ENCODE measurements at places on chromosomes 4 and X.

DNA sequence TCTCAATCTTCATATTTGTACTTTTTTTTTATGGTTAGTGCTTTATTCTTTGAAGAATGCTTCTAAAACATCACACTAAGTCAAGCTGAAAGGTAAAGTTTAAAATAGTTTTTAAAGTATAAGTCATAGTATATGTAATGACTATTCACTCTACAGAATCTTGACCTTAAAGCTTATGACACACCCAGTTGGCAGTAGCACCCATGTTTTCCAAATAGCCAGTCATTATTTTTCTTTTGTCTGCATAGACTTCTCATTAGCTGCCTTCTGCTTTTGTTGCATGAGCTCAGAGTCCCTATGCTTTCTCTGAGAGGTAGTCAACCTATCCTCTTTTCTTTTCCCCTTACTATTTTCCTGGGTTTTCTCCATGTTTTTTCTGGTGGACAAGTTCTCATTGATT is 231.5 kb downstream of the PCDH18 start:
- DNase-seq, result no peak

DNA sequence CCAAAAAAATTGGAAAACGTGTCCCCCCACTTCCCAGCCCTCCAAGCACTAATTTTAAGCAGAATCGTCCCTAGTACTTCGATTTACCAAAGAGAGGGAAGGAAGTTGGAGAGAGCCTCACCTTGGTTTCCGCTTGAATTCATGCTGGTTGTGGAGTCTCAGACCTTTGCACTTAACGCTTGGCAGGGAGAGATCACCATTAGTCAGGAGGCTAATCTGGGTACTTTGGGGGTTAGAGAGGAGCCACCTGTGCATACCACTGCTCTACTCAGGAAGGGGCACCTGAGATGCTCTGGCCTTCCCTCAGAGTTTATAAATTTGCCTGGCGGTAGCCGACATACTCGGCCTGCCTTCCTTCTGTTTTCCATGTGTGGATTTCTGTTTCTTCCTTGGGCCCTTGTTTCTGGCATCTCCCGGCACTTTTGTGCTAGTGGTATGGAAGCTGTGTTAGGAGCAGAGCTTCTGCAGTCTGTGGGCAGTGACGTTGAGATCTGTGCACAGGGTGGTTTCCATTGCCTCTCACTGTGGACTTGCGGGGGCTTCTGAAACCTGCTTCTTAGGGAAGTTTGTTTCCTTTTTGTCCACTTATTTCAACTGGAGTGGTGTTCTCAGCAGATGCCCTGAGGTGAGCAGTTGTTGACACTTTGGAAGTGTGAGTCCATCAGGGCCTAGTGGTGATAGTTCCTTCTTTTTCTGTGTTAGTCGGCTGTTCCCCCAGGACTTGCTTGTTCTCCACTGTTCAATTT is 104.2 kb downstream of the TMEM131L start:
- DNase-seq, result no peak

DNA sequence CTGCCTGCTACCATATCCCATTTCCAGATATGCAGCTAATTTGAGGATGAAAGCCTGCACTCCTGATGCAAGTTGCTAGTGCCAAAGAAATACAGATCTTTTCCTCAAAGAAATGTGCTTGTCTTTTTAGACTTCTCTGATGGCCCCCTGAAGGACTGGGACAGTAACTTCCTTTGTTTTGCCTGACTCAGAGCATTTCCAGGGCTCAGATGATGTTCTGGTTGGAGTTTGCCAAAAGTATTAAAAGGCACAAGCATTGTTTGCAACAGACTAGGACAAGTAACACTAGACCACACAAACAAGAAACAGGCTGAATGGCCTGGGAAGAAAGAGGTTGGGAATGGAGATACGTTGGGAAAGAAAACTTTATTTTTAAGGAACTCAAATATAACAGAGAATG is 175.2 kb downstream of the IL13RA2 start:
- DNase-seq, result no peak

GRCh38 chr4:7171191-7171900 is 21.0 kb upstream of the SORCS2 start:
- DNase-seq, result no peak

GRCh38 chr4:55396308-55397125 is 760 bp downstream of the TMEM165 start:
- DNase-seq, result no peak

GRCh38 chr4:39609454-39609931 is 29.2 kb downstream of the SMIM14 start:
- no peak for DNase-seq

DNA sequence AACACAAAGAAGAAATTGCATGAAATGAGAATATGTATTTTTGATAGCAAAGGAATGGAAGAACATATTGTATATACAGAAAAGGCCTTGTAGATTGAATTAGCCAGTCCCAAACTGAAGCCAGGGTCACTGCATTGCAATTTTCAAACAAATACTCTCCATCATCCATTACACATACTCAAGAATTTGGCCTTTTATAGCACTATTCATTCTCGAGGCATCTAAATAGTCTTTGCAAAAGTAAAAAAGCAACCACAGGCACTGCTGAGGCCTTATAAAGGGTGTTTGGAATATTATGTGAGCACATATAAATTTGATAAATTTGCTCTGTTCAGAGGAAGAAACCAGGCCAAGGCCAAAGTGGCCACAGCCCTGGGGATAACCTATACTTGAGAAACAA is 123.0 kb downstream of the ZNF827 start:
- no peak for DNase-seq

DNA sequence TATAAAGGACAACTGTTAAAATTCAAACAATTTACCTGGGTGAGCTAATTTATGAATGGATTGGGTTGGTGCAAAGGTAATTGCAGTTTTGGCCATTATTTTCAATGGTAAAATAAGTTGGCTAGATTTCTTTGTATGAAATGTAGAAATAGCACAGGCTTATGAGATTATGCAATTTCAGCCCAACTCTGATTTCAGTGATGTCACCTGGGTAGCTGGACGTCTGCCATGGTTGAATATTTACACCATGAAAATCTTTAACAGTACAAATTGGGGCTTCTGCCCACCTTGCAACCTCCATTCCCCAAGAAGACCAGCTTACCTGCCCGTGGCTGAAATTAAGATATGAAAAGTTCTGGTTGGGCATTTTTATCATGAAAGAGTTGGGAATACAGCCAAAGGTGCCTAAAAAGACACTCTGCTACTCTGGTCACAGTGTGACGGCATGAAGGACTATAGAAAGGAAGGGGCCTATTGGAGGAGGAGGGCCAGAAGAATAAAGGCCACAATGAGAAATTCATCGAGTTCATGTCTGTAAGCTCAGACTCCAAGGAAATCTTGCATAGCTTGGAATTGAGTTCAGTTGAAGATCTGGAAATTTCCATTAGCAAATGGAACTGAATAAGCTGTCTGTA is 29.7 kb downstream of the EGF start:
- DNase-seq, result no peak

DNA sequence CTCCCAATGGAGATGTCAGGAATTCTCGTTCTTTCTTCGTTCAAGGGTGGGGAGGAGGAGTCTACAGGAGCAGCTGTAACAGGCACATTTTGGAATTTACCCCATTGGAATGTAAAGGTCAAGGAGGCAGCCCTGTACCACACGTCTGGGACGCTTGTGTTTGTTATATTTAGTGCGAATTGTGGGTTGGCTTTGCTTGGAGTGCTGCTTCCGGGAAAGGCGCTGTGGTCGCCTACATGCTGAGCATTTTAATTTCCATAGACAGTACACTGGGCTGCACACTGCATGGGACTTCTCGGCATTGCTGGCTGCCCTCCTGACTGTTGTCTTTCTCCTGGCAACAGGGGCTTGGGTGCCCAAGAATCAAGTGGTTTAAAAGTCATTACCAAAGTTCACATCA is 12.8 kb downstream of the GYG2 start:
- DNase-seq, result no peak

- no peak for DNase-seq
These were observed 98.1 kb downstream of the VSIG4 start for GRCh38 chrX:65941775-65942174.

GRCh38 chr4:140884431-140885058 is 128.4 kb upstream of the TBC1D9 start:
- peak; percentile 1 for DNase-seq

- DNase-seq, result no peak
These were observed 39.9 kb downstream of the FAM149A start for GRCh38 chr4:186144198-186144945.

GRCh38 chrX:1679238-1679637 is 64.4 kb downstream of the ASMT start:
- DNase-seq, result no peak

GRCh38 chr4:84279678-84280077 is 219.4 kb downstream of the NKX6-1 start:
- DNase-seq, result no peak

- no peak for DNase-seq
These were observed 171.8 kb downstream of the HNRNPD start for GRCh38 chr4:82201805-82202641.

DNA sequence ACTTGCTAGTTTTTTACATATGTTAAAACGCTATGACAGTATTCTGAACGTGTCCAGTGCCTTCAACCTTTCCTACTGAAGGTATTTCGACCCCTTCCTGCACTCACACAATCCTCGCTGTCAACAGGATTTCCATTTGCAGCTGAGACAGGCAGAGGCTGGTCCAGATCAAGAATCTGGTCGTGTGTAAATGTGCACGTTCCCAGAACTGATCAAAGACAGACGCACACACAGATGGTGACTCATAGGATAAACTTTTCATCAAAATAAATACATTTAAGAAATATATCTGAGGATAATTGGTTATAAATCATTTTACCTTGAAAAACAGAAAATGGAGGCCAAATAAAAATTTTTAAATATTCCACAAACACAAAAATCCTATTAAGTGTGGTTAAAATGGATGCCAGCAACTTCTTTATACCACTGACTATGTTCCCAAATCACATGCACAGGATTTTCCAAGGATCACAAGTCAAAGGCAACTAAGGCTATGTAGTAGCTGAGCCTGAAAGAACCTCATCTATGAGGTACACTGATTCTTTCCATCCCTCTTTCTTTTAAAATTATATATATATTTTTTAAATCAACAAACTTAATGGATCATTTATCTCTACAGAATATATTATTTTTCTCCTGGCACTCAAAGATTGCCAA is 85.9 kb downstream of the RNF150 start:
- no peak for DNase-seq

- DNase-seq, result no peak
These were observed 82.5 kb downstream of the TIGD2 start for GRCh38 chr4:89193843-89194242.

- DNase-seq, result no peak
These were observed 544.9 kb downstream of the ANKRD50 start for GRCh38 chr4:124167602-124168001.

GRCh38 chr4:174005422-174005821 is 278.0 kb downstream of the FBXO8 start:
- DNase-seq, result no peak

DNA sequence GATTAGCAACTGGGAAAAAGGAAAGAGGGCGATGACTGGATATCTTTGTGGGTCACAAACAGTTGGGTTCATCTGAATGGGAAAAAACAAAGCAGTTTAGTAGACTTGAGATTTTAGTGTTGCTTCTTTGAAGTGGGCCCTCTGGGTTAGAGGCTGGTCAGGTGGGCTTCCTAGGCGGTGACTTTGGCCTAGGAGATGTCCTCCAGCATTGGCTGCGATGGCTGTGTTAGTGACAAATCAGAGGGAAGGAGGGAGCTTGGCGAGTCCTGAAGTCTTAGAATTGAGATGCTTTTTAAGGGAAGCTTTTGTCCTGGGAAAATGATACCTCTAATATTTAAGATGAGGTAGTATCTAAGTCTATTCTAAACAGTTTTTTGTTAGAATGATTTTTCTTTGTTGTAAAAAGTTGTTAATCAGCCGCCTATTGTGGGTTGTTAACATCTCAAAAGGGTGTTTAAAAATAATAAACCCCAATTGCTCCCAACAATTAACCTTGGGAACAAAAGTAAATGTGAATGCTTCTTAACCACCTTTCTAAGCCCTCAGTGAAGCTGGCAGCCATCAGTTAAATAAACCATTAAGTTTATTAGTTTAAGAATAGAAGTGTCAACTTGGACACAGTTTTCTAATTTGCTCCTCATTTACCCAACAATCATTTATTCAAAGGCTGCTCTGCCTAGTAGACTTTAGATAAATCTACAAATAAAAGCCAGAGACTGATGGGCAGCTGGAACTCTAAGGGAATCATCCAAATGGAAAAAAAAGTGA is 31.7 kb downstream of the DLG3 start:
- no peak for DNase-seq

- DNase-seq, result no peak
These were observed 52.5 kb downstream of the GBA3 start for GRCh38 chr4:22745234-22745633.

DNA sequence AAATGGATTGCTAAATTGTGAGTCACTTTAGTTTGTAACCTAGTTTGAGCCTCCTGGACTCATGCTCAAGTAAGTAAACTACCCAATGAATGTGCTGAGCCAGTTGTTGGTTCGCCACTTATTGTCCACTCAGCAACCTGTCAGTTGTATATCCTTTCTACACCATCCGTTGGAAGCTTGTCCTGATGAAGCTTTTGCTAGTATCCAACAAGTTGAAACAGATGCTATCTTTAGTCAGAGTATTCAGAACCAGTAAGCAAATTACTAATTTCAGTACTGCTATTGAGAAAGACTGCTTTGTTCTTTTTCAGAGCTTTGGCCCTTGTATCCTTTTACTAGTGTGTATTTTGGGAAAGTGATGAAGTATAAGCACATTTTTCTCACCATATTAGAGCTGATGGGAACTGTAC is 4.3 kb upstream of the NAA15 start:
- DNase-seq, result no peak

DNA sequence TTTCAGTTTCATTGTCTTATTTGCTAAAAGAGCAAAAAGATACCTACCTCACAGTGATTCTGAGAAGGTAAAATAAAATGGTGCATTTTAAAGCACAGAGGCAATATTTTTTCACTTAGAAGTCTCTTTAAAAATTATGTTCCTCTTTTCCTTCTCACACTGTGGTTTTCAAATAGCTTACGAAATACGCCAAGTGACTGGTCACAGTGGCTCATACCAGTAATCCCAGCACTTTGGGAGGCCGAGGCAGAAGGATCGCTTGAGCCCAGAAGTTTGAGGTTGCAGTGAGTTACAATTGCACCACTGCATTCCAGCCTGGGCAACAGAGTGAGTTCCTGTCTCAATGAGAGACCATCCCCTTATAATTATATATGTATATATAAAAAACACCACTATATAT is 372.6 kb downstream of the FBXO8 start:
- DNase-seq, result no peak

DNA sequence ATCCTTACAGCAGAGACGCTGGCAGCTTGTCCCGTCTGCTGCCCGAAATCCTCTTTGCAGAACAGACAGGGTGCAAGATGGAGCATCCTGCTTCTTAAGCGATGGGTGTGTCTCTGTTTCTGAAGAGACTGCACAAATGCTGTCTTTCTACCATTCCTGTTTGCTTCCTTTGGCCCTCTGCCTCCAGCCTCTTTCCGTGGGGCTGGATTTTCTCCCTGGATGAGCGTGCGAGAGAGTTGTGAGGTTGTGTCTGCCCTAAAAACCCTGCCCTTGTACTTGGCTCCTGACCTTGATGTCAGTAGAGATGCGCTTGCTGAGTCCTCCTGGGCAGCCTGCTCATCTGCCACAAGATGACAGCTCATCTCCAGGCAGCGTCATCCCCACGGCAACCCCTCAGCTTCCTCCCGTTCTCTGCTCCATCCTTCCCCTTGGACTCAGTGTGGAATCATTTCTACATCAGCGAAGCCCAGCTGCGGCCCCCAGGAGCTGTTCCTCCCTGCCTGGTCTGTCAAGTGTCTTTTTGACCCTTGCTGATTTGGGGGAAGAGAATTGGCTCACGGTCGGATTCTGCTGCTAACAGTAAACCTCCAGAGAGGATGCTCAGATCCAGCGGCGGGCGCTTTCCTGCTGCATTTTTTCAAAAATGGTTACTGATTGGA is 246.2 kb downstream of the ASMT start:
- no peak for DNase-seq

All from stimulated activated CD4-positive, alpha-beta T cell treated with anti-CD3 and anti-CD28 coated beads, Interleukin-12 subunit alpha, Interleukin-12 subunit beta, amount 100 ng/mL, for 24 hours (primary cell).